RKO (cell line): ENCODE measurements at places on chromosomes 7 and 10.

GRCh38 chr10:6699336-6699735 lies 119.3 kb upstream of the PRKCQ start:
- no peak for DNase-seq

- DNase-seq, result no peak
These were observed 7.4 kb upstream of the TSPAN33 start for GRCh38 chr7:129136887-129137642.

- no peak for DNase-seq
These were observed 209.6 kb upstream of the SH2B2 start for GRCh38 chr7:102077081-102077480.

DNA sequence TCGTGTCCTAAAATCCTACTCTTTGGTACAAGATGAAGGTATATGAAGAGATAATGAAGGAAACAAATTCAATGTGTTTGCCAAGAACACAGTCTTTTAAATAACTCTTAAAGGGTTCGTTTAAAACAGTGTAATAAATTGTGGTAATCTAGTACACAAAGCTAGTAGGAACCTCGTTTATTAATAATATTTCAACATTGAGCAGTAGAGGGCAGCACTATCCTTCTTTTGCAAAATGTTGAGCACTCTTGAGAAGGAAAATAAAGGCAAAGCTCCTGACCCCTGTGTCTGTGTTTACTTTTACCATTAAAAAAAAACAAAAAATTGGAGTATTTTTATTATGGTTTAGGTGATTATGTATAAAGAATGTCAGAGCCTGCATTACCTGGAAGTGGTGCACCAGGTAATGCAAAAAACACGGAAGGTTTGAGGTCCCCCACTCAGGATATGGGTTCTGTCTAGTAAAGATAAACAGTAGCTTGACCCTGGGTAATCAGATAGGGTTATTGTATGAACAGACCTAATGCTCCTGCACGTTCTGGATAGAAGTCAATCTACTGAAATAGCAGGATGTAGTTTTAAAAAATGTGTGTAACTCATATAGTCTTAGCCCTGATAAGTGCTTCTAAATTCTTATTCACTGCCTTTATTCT lies 5.7 kb upstream of the GOT1 start:
- DNase-seq, result peak; percentile 74

- DNase-seq, result peak; percentile 73
These were observed 74.3 kb upstream of the GNAI1 start for GRCh38 chr7:80060218-80060806.

DNA sequence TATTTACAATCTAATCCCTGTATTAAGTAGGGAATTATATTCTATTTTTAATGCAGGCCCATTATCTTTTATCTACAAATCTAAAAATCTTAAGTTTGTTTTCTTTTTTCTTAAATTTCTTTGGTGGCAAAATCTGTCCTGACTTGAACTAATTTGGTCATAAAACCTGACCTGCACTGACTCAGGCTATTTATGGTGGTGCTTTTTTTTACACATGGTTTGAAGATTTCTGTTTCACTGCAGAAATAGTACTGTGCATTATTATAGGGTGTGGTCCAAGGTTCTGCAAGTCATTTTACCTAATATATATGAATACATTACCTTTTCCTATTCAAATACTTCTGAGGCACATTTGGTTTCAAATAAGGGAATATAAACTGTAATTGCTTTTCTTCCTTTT lies 137.0 kb downstream of the CD36 start:
- no peak for DNase-seq

- DNase-seq, result no peak
These were observed 479.2 kb downstream of the HTR7 start for GRCh38 chr10:90378524-90379076.

GRCh38 chr10:118167056-118167700 lies 120.4 kb upstream of the RAB11FIP2 start:
- DNase-seq, result peak; percentile 6

GRCh38 chr7:80842022-80842790 lies 76.6 kb downstream of the SEMA3C start:
- DNase-seq, result no peak

GRCh38 chr7:139876622-139877283 lies 47.7 kb downstream of the TBXAS1 start:
- DNase-seq, result no peak

GRCh38 chr10:12742771-12743170 lies 258.7 kb downstream of the CCDC3 start:
- no peak for DNase-seq
